Activated T-helper 2 cell treated with anti-CD3 and anti-CD28 coated beads, Interferon-gamma antibody, Interleukin-2, Interleukin-4, amounts not matched to agents 10 μg/mL and 5 μg/mL and 100 μg/mL, durations not matched to agents 14 hours and 24 hours and 36 hours (primary cell): ENCODE measurements at places on chromosomes 16 and 17. TPM values are rescaled to one million over a fixed set of nuclear protein-coding genes. Genes with fewer than 3 reads are reported as not detected.

NKD1 gene
- total RNA-seq: 0.96 and 1.8 TPM in 2 replicates

KRTAP9-9 gene
- not detected in 2 replicates for total RNA-seq

DOC2A gene
- total RNA-seq: 0.87 and 1.2 TPM in 2 replicates

C17orf50 gene
- total RNA-seq: not detected in 2 replicates

C17orf100 gene
- 1.5 and 2.0 TPM in 2 replicates for total RNA-seq

ITGA2B gene
- 1.5 and 2.7 TPM in 2 replicates for total RNA-seq

CNTNAP4 gene
- total RNA-seq: not detected in 2 replicates

CHST4 gene
- total RNA-seq: 0.09 TPM in 1 of 2 replicates, not detected in the other

KRT9 gene
- total RNA-seq: not detected in 2 replicates

HEATR9 gene
- 0.14 and 0.16 TPM in 2 replicates for total RNA-seq

TBC1D3H gene
- not detected in 2 replicates for total RNA-seq

GAS2L2 gene
- total RNA-seq: not detected in 2 replicates

KRT32 gene
- total RNA-seq: not detected in 2 replicates

CDH13 gene
- total RNA-seq: not detected in 2 replicates

ZNF629 gene
- 0.78 and 0.82 TPM in 2 replicates for total RNA-seq

NECAB2 gene
- total RNA-seq: 0.11 TPM in 1 of 2 replicates, not detected in the other

SLC38A8 gene
- total RNA-seq: 0.28 TPM in 1 of 2 replicates, not detected in the other

ARL5C gene
- total RNA-seq: 0.07 TPM in 1 of 2 replicates, not detected in the other

PLA2G10 gene
- total RNA-seq: not detected in 2 replicates

PMP22 gene
- total RNA-seq: 1.2 and 1.6 TPM in 2 replicates

ADGRG1 gene
- 1.8 and 1.9 TPM in 2 replicates for total RNA-seq

PPM1E gene
- total RNA-seq: 0.05 TPM in 1 of 2 replicates, not detected in the other

RAB11FIP4 gene
- total RNA-seq: 20.8 and 26.2 TPM in 2 replicates

KRTAP9-3 gene
- not detected in 2 replicates for total RNA-seq

OTOA gene
- total RNA-seq: 0.07 TPM in 1 of 2 replicates, not detected in the other

TMC7 gene
- total RNA-seq: not detected in 2 replicates

RNF43 gene
- 20.5 and 23.9 TPM in 2 replicates for total RNA-seq

PSMD3 gene
- 193 and 196 TPM in 2 replicates for total RNA-seq

HSD17B1 gene
- 0.91 and 1.4 TPM in 2 replicates for total RNA-seq

KRT13 gene
- not detected in 2 replicates for total RNA-seq

BAIAP3 gene
- total RNA-seq: 0.21 and 0.32 TPM in 2 replicates

HOXB2 gene
- total RNA-seq: 22.2 and 23.9 TPM in 2 replicates

CRHR1 gene
- total RNA-seq: not detected in 2 replicates

CORO6 gene
- total RNA-seq: 3.1 and 3.8 TPM in 2 replicates

HBA1 gene
- 0.55 TPM in 1 of 2 replicates, not detected in the other for total RNA-seq

FZD2 gene
- total RNA-seq: 0.53 and 0.57 TPM in 2 replicates

CEP112 gene
- total RNA-seq: 0.66 and 1.1 TPM in 2 replicates

EMC6 gene
- 61.7 and 64.9 TPM in 2 replicates for total RNA-seq

CACNG5 gene
- total RNA-seq: not detected in 2 replicates

MPV17L gene
- 0.02 and 0.09 TPM in 2 replicates for total RNA-seq

SYNGR2 gene
- 92.5 and 92.9 TPM in 2 replicates for total RNA-seq

MC1R gene
- total RNA-seq: 5.8 and 6.2 TPM in 2 replicates

MT1G gene
- total RNA-seq: 21.1 and 24.5 TPM in 2 replicates

ZPBP2 gene
- not detected in 2 replicates for total RNA-seq

TMEM114 gene
- total RNA-seq: not detected in 2 replicates

CLDN7 gene
- total RNA-seq: 0.21 and 0.41 TPM in 2 replicates

TP53TG3 gene
- not detected in 2 replicates for total RNA-seq
